ENCODE measurements at places on chromosomes 13 and 19.

DNA sequence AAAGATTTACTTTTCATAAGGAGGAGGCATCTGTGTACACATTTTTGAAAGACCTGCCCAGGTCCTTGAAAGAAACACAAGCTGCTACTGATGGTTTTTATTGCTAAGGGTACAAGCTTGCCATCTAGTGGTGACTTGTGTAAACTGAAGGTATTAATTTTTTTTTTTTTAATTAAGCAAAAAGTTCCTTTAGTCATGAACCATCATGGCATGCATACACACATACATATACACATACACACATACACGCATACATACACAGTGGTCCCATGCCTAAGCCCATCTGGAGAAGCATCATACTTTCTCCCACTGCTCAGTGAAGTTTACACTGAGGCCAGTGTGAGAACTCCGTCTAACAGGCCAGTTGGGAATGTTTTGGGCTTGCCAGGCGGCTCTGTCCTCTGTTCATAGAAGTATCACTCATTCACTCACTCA is 312.5 kb downstream of the DCLK1 start:
- DNase-seq: no peak

DNA sequence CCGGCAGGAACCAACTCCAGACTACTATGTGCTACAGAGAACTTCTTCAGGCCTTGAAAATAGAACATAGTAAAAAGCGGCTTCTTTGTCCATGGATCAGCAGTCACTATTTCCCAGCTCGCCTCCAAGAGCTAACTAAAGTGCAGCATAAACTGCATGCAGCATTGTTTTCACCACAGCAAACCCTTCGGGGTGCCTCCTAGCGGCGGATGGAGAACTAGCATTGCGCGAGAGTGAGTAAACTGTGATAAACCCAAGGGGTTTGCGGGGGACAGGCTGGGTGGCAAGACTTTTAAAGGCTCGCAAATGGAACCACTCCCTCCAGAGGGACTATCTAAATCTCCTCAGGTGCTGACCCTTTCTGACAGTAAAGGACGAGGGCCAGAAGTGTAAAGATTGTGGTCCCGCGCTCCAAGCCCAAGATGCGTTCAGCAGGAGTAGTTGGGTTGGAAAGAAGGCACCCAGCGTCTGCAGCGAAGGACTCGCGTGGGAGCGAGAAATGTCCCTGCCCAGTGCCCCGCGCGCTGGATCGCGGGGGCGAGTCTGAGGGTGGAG is 21.5 kb upstream of the SGCG start:
- DNase-seq: no peak

- no peak for DNase-seq
Measured at GRCh38 chr13:32791545-32792172, 205.4 kb downstream of the PDS5B start.

GRCh38 chr19:18698321-18699167 is 15.1 kb downstream of the CRTC1 start:
- DNase-seq: no peak

GRCh38 chr13:28394422-28394821 is 100.5 kb downstream of the FLT1 start:
- DNase-seq: no peak

DNA sequence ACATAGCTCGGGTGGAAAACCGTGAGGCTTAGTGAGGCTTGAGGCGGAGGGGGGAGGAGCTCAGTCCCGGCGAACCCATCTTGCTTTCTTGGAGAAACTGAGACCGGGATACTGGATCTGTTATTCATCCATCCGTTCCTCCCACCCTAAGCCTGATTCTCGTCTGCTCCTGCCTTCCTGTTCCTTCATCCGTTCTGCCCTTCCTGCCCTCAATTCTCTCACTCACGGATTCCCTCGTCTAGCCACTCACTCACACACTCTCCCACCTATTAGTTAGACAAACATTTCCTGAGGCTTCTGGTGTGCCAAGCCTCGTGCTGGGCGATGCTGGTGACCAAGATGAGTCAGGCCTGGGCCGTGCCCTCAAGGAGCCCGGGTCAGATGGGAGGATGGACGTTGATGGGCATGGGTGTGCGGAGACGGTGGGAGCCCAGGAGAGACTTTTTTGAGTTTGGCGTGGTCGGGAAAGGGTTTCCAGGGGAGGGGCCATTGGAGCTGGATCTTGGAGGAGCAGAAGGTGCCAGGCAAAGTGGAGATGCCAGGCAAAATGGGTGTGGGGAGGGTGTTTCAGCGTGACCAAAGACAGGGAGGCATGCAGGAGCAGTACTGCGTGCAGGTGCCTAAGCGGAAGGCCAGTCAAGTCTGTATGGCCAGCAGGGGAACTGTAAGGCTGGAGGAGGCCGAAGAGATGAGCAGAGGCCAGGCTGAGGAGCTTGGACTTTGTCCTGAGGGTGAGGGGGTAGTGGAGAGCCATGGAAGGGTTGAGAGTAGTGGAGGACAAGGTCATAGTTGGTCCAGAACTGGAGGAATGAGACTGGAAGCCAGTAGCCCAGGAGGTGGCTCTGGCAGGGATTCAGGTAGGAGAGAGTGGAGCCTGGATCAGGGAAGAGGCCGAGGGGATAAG is 7.4 kb upstream of the CNFN start:
- DNase-seq: no peak

GRCh38 chr13:109862627-109863026 is 76.2 kb upstream of the IRS2 start:
- DNase-seq: no peak

DNA sequence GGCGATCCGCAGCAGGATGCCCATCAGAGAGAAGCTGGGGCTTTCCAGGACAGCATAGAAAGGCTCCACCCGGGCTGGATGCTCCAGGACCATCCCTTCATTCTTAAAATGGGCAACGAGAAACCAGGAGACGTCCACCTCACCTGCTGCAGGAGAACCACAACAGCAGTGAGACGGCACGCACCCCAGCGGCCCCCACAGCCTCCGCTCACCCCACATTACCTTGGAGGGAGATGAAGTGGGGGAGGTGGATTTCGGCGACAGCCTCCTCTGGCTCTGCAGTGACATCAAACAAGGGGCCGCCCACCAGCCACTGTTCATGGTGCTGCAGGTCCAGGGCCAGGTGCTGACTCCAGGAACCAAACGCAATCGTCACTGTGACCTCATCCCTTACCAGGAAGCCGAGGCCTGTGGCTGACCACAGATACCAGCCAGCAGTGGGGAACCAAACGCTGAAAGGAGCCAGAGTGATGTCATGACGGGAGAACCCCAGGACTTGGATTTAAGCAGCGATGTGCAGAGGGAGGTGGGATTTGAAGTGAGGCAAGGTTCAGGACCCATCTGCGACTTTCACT is 25.1 kb downstream of the CARD8 start:
- DNase-seq: no peak

DNA sequence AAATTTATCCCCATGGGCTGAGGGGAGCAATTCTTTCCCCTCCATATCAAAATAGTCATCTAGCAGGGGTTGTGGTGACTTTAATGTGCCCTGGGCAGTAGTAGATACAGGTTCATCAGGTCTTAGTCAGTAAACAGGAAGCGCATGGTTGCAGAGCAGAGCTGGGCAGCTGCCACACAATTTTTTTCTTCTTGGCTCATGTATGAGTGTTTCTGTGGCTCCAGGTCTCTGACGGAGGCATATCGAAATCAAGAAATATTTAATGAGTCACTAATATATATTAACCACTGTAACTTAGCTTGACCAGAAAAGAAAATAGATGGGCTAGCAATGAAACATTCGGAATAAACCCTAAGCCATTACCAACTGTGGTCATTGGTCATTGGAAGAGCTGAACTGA is 68.4 kb upstream of the UBL3 start:
- DNase-seq: no peak

DNA sequence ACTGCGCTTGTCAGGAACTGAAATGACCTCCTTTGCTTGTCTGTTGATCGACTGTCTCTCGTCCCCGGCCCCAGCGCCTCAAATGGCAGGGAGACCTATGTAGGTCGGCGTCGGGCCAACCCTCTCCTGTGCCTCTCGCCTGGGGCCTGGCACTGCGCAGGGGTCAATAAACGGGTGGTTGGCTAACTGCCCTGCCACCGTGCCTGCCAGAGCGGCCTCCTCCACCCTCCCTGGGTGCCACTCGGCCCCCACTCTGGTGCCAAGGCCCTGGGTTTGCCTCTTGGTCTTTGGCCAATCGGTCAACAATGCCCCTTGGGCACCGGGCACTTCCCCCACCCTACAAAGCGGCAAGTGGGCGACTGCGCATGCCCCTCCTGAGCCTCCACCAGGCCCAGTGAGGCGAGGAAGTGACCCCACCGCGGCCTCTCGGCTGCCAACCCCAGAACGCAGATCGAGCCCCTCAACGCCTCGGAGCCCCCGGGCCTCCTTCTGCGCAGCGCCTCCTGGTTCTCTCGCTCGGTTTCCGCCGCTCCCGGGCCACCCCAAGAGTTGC is 1.1 kb downstream of the KEAP1 start:
- no peak for DNase-seq

- no peak for DNase-seq
Measured at GRCh38 chr13:98951266-98951665, 26.6 kb downstream of the DOCK9 start.

GRCh38 chr13:66640231-66640630 is 589.9 kb downstream of the PCDH9 start:
- no peak for DNase-seq

DNA sequence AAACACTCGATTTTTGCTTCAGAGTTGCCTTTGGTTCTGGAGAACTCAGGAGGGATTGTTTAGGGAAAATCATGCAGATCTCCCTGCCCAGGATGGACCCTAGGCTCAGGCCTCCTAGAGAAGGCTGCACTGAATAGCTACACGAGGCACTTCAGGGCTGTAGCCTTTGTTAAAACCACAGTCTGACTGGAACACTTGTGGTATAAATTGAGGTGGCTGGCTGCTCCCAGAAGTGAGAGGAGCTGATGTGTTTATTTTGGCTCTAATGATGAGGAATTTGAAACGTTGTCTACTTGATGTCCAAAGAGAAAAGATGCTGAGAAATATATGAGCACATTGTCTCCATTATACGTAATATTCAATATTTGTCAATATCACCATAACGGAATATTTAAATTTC is 762.1 kb upstream of the ARGLU1 start:
- no peak for DNase-seq

- DNase-seq: no peak
Measured at GRCh38 chr13:41344358-41344757, 33.3 kb downstream of the NAA16 start.

GRCh38 chr13:101875091-101875490 is 422.6 kb downstream of the ITGBL1 start:
- no peak for DNase-seq

DNA sequence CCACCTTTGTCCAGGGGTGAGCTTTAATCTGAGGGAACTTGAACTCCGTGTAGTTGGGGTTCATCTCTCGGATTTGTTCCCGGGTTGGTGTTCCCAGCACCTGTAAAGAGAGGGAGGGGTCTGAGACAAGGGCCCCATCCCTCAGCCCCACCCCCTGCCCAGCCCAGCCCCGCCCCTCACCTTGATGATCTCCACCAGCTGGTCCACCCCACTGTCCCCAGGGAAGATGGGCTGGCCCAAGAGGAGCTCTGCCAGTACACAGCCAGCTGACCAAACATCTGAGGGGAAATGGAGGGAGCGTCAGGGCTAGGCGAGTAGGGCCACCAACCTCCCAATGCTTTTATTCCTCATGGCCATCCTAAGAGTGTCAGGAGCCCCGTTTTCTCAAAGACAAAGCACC is 9.3 kb downstream of the GSK3A start:
- DNase-seq: no peak

DNA sequence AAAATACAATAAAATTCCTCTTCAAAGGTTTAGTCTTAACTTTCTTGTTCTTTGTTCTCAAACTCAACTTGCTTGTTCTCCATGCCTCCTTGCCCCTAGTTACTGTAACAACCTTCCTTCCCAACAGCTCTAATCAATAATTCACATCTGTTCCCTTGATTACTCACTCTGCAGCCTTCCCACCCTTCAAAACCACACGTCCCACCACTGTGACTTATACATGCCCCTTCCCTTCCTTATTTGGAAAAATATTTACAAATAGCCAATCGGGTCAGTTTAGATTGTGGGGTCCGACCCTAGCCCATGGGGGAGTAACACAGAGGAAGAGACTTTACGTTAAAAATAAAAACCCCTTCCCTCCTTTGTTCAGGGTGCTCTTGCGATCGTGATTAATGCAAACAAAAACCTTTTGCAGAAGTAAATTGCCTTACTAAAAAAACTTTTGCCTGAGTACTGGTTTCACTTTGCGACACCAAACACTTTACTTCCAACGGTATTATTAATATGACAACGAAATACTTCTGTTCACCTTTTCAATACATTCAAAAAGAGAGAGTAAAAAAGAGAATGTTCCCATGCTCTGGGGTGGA is 512 bp upstream of the ZNF93 start:
- no peak for DNase-seq

GRCh38 chr19:8252922-8253589 is 43.9 kb downstream of the CERS4 start:
- DNase-seq: no peak

DNA sequence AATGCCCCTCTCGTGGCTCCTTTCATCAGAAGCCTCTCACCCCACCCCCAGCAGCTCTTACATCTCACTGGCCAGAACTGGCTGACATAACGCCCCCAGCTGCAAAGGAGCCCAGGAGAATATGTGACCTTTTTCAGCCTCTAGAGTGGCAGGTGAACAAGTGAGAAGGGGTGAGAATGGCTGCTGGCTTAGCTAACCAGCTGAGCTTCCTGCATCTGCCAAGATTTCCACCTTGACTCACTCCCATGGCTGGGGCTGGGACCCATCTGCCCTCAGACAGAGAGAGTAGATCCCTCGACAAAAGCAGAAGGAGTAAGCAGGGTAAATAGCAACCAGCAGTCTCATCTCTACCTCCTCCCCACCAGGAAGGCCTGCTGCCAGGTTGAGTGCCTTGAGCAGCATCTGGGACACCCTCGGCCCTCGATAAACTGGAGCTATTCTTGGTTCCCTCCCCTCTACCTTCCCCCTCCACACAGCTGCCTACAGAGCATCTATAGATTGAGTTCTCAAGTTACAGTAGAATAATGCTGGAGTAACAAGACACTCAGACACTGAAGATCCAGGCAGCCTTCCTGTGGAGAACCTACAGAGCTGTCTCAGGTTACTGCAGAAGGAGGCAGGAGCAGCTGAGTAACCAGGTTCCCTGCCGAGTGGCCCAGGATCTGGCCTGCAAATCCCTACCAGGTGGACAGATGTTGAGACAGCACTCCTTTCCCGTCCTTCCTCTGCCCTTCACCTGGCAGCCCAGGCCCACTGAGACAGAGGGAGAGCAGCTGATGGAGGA is 15.5 kb downstream of the KASH5 start:
- no peak for DNase-seq

DNA sequence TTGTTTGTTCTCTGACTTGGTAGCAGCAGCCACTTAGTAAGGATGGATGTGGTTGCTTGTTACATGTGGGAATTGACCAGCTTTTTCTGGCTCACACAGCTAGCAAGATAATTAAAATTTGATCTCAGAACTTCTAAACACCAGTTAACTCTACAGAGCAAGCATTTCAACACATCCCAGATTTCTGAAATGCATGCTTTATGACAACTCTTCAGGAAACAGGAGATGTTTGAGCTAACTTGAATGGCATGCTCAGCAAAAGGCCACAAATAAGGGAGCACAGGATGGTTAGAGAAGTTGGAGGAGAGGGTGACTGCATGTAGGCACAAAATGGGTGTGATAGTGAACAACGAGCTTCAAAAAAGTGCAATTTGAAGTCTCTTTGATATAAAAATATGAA is 167.1 kb upstream of the SPRY2 start:
- no peak for DNase-seq

Measured in NCI-H2081 treated with DMSO at 0.1 percent for 48 hours (cell line).